ENCODE measurements at places on chromosomes 1 and 21.

DNA sequence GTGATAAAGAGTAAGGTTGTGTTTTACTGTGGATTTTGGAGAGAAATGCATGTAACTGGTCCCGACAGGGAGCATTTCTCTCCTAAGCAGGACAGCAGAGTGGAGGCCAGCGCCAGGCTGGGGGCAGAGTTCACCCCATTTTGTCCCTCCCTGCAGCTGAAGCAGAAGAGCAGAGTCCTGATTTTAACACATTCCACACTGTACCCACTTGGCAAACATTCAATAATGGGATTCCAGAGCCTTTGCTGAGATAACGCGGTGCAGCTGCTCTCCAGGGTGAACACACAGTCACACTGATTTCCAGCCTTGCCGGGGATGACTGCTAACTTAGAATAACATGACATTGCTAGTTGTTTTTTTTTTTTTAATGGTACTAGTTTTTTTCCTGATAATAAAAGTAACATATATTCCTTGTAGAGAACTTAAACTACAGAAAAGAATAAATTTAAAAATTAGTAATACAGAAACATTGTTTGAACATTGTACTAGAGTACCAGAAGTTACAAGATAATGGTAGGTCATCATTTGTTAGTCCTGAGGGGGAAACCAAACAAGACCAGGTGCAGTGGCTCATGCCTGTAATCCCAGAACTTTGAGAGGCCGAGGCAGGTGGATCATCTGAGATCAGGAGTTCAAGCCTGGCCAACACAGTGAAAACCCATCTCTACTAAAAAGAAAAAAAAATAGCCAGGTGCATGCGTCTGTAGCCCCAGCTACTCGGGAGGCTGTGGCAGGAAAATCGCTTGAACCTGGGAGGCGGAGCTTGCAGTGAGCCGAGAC is 77.2 kb downstream of the SCCPDH start:
- no peak for DNase-seq

DNA sequence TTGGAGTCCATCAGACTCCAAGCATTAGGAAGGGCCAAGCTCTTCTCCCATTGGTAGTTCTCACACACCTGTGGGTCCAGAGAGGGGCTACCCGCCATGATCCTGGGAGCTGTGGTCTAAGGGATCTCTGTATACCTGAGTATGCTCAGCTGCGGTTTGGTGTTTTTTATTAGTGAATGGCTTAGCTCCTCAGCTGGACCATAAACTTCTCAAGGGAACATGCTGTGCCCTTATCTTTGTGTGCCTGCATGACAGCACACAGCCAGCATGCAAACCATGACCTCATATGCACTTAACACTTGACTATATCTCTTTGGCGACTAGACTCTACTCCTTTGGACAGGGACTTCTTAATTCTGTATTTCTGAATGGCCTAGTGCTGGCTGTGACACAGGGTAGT is 94.5 kb downstream of the CD58 start:
- DNase-seq, result no peak

GRCh38 chr21:34974162-34974981 is 74.7 kb downstream of the RUNX1 start:
- DNase-seq, result no peak

- peak; percentile 48 for DNase-seq
These were observed 20.9 kb upstream of the CCSAP start for GRCh38 chr1:229363723-229364122.

DNA sequence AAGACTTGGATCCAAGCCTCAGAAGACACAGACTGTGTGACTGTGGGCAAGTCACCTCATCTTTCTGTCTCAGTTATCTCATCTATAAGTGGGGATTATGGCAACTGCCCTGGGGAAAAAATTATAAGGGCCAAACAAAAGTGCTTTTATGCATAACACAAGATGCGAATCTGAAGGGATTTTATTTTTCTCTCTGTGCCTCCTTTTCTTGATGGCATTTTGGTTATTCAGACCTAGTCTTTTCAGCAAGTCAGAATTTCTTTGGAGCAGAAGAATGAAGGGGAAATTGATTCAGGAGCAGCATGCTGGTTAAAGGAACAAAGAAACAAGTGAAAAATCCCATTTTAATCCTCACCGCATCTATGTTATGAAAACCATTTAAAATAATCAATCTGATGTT is 86.9 kb downstream of the PBX1 start:
- DNase-seq, result no peak

DNA sequence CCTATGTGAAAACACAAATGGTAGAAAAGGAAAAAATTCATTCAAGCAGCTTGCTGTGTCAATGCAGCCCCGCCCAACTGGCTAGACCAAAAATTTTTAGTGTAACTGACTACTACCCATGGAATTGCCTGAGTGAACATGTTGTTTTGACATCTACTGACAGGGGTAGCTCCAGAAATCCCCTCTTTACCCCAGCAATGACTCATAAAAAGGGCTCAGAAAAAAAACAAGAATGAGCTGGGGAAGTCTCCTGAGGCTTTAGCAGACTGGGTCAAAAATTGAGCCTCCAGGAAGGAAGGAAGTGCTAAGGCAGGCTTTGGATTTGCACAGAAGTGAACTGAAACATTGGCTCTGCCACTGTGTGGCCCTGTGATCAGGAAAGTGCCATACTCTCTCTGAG is 24.4 kb upstream of the FGGY start:
- DNase-seq, result no peak

DNA sequence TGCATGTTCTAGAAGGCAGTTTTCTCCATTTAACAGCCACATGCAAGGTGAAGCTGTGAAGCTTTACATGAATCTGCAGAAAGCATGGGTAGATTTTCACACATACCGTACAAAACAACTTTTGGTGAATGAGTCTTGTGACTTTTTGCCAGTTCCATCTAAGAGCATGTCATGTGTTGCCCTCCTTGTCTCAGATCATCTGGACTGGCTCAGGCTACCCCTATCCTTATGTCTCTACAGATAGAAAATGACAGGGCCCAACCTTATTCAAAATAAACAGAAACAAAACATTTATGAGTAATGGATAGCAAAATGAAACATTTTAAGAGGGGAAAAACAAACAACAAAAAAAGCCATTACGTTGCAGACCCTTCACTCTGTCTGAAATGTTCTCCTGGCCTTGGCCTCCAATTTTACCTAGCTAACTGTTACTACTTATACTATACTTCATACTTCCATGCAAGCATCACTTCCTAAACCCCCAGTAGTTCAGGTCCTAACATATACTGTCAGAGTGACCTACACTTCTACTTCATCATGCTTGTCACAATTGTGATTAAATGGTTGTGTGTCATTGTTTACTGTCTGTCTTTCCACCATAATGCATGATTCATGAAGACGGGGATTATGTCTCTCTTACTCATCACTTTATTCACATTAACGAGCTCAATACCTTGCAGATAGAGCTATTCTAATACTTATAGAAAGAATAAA is 39.0 kb downstream of the LRRC8C start:
- DNase-seq, result no peak

DNA sequence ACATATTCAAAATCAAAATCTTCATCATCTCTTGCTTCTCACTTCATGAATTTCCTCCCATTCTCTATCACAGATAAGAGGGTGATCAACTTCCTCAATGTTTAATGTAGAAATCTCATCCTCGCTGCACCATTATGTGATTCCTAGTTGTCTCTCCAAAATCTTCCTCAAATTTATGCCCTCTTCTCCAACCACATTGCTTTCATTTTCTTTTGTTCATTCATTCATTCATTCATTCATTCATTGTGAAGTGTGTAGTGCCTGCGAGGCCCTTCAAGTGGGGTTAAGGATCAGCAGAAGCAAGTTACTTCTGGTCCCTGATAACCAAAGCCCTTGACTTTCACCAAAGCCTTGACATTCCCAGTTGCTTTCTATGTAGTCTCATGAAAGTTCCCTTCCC is 33.5 kb upstream of the HIVEP3 start:
- no peak for DNase-seq

GRCh38 chr1:5829414-5829813 is 162.8 kb downstream of the NPHP4 start:
- DNase-seq, result no peak

- no peak for DNase-seq
These were observed 398.3 kb downstream of the DUSP10 start for GRCh38 chr1:221343607-221344006.

- DNase-seq, result no peak
These were observed 16.6 kb upstream of the ELOA start for GRCh38 chr1:23726686-23727085.

DNA sequence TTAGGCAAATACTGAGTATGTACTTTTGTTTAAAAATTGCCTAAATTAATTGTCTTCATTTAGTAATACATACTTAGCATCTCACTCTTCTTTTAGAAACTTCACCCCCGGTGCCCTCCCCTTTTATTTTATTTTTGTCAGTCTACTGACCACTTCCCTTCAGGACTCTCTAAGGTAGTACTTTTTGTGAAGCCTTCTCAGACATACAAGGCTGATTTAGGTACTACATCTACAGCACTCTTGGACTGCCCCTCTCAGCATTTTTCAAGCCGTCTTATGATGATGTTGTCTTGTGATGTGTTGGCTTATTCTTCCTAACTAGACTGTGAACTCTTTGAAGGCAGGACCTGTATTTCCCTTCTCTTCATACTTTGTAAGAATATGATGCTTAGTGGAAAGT is 24.7 kb downstream of the RPS6KC1 start:
- no peak for DNase-seq

- DNase-seq, result peak; percentile 50
These were observed 10.1 kb upstream of the SESN2 start for GRCh38 chr1:28249013-28249865.

DNA sequence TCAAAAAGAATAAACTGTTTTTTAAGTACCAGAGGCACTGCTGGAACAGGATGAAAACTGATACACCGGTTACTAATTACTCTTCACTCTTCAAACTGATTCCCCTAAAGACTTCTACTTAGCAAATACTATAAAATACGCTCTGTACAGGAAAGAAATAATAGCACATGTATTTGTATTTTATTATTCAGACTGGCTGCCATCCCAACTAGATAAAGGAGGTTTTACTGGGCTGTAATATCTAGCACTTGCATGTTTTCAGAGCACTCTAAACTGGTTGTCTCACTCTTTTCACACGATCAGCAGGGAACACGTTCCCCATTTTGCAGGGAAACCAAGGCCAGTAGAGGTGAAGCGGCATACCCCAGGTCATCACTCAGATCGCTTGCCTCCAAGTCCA is 9.2 kb downstream of the SMIM12 start:
- DNase-seq, result no peak

DNA sequence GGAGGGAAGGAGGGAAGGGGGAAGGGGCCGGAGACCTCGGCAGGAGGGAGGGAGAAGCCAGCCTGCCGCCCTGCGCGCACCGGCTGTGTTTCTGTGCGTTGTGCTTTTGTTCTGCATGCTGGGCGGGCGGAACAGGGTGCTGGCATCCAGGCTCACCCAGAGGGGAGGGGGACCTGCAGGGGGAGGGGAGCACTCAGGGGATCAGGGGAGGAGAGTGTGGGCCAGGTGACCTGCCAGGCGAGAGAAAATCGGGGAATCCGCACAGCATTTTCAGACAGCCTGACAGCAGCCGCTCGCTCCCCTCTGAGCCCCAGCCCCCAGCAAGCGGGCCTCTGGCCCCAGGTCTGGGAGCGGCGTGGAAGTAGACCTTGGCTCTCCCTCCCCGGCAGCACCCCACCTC is 54.7 kb downstream of the RIPK4 start:
- DNase-seq, result peak; percentile 65

GRCh38 chr1:37323486-37324377 is 150.6 kb upstream of the ZC3H12A start:
- peak; percentile 65 for DNase-seq

DNA sequence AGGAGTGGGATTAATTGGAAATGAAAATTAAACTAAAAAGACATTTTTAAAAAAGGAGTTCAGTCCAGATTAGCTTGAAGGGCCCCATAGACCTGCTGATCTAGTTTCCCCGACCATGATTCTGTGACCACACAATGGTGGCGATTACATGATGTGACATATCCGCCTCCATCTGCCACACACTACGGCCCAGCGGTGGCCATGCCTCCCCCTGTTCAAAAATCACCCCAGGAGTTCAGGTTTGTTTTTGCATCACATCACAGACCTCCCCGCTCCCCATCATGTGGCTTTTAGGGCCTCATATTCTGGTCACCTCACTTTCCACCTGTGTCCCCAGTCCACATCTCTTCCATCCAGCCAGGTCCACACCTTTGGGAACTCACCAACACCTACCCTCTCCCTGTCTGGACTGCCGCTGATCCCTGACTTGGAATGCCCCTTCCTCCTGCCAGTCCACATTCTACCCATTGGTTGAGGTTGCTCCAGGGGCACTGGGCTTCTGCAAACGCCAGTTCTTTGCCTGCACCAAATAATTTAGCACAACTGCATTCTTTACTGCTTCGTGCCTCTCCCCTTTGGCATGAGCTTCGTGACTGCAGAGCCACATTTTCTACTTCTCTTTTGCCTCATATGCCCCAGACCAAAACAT is 38.9 kb downstream of the CD247 start:
- DNase-seq, result no peak
